ENCODE measurements at places on chromosomes 5 and 9.

DNA sequence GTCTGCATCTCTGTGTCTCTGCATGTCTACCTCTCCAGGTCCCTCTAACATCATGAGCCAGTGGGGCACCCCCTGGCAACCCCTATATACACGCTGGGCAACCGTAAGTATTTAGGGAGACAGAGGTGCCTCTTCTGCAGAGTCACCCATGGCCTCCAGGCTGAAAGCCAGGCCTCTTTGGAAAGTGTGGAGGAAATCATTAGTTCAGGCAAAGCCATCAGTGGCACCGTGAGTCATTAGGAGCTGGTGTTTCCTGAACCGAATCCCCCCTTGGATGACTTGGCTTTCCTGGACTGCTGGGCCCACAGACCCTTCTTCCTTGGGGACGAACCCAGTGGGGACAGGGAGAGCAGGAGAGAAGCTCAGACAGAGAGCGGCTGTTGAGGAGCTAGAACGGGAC is 174.8 kb downstream of the OLFM1 start:
- DNase-seq, result no peak

- no peak for DNase-seq
These were observed 453.7 kb upstream of the RIOK2 start for GRCh38 chr5:97636766-97637165.

- no peak for DNase-seq
These were observed 1116.2 kb upstream of the EDIL3 start for GRCh38 chr5:85500869-85501268.

- DNase-seq, result no peak
These were observed 49.5 kb downstream of the APBA1 start for GRCh38 chr9:69622676-69623075.

- DNase-seq, result no peak
These were observed 381.2 kb upstream of the PDE4D start for GRCh38 chr5:60274747-60275146.

DNA sequence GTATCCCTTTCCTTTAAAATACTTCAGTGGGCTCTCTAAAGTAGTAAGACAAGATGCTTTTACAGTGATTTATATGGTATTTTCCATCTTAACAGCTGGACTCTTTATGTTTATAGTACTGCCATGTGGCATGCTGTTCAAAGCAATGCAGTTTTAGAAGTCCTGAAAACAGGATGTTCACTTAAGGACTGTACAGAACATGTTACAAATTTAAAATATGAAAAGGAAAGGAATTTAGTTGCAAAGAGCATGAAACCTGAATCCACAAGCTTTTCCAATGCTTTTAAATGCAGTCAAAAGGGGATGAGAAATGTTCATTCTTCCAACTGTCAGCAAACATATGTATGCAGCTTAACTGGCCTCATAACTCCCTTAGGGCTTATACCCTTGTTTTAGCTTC is 580.2 kb downstream of the EFNA5 start:
- DNase-seq, result no peak

DNA sequence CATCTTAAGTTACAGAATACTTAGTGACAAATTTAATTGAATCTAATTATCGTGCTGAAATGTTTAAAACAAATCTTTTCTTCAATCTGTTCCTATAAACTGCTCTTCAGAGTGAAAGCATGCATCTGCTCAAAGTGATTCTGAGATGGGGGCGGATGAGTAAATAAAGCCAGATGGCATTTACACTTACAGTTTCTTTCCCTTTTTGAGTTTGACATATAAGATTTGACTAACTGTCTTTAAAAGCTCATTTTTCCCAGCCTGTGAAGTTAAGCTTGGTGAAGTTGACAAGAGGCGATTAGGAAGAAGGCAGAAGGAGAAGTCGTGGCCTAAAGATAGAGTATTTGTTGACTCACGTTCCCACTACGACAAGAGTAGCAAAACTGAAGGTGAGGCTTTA is 137.4 kb downstream of the LPAR1 start:
- no peak for DNase-seq

- no peak for DNase-seq
These were observed 28.3 kb upstream of the SPRY4 start for GRCh38 chr5:142353071-142353472.

DNA sequence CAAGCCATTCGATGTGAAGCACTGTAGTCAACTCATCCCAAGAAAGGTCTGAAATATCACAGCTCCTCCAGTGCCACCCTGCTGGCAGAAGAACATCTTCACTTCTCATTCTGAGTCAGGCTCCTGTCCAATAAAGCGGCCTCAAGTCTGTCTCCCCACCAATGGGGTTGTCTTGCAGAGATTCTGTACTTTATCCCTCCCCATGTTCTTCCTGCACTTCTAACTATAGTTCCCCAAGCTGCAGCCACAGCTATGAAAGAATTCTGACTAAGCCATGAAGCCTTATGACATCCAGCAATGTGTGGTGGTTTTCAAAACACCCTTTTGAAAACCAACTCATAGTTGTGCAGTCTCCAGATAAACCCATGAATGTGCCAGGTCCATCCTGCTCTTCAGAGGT is 6.8 kb downstream of the MACROH2A1 start:
- DNase-seq, result no peak

DNA sequence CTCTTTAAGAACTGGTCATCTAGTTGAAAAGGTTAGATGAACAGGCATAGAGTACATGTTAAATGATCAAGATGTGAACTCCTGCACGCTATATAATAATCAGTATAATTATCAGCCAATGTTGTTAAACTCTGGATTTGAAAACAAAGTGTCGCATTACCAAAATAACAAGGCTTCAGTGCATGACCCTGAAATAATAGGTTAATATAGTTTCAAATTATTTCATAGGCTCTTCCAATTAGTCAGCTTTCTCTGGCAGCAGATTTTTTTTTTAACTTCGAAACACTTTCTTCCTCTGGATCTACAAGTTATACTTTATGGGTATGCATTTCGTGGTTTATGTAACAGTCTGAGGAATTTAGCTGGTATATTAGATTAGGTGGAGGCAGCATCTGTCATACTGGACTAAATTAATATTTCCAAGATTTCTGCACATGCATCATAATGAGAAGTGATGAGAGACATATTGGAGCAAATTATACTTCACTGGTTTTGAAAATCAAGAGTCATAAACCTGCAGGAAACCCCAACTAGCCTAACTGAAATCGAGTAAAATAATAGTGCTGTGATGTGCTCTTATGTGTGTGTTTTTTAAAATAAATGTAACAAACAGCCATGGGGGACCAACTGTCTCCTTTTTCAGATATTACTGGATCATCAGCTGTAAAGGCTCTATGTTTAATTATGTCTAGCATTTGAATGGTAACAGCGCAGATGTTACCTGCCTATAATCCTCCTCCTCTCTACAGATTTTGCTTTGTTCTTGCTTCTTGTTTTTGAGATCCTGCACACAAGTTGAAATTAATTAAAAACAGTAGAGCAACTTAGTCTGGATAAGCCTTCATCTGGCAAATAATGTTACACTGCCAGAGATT is 85.9 kb upstream of the CKMT2 start:
- DNase-seq, result no peak

DNA sequence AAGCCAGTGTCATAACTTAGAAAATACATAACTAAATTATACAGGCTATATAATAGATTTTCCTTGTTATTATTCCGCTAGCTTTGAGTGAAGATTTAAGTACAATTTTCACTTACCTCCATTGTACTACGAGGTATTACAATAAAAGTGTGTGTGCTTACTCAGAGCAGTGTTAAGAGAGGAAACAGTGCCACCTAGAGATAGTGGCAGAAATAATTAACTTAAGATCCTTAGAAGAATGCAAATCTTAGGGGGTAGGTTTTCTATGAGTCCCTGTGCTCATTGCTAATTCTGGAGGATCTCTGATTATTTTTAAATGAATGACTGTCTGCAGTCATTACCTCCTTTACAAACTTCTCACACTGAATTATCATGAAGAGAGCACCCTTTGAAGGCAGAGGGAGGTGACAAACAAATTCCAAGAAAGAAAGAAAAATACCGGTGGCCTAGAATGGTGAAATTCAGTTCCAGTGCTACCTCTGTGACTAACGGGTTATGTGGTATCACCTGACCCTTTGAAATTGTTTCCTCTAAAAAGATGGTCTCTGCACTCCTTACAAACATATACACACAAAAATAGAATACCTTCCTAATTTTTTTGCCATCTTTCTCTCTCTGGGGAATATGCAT is 379.8 kb downstream of the TRIM36 start:
- DNase-seq, result peak; percentile 34

DNA sequence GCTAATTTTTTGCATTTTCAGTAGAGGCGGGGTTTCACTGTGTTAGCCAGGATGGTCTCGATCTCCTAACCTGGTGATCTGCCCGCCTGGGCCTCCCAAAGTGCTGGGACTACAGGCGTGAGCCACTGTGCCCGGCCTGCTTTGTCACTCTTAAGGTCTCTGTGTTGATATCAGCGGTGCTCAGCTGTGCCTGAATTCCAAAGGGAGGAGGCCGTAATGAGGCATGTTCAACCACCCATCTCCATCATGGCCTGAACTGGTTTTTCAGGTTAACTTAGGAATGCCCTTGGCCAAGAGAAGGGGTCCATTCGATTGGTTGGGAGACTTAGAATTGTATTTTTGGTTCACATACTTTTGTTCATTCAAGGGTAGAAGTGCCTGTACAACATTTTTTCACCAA is 22.0 kb downstream of the HSD17B3 start:
- no peak for DNase-seq

- peak; percentile 32 for DNase-seq
These were observed 29.1 kb downstream of the TSPAN17 start for GRCh38 chr5:176676361-176676824.

DNA sequence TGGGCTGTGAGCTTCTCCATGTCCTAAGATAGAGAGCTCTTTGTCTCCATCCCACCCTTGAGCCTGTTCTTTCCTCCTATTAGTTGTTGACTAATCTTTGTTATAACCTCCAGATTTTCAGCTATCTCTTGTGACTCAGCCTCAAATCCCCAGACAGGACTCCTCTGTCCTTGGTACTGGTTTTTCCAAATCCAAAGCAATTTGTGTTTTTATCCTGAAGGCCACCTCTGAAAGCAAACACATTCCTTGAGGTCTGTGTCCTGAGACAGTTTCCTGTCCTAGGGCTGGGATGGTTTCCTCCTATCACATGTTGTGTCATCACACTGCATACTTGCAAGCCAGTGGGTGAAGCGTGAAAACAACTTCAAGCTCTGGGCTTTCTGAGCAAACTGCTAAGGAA is 8.5 kb downstream of the TNC start:
- DNase-seq, result no peak

- DNase-seq, result no peak
These were observed 93.6 kb upstream of the RANBP3L start for GRCh38 chr5:36395260-36395659.

GRCh38 chr5:154756009-154756867 is 1.1 kb downstream of the LARP1 start:
- no peak for DNase-seq

GRCh38 chr9:15942831-15943424 is 390.1 kb downstream of the CCDC171 start:
- DNase-seq, result no peak

DNA sequence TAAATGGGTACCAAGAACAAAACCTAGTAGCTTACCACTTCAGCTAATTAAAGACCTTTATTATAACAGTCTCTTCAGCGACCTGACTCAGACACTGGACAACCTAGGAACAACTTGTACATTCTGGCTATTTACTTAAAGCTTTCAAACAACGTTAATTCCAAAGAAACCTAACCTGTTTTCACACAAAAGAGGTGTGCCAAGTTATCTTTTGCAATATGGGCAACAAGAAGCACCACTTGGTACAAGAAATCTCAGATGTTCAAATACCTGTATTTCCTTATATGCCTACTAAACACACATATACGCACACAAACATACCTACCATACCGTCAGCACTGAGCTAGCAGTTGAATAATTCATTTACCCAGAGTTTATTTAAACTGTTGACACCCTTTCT is 23.0 kb downstream of the RNF145 start:
- no peak for DNase-seq

DNA sequence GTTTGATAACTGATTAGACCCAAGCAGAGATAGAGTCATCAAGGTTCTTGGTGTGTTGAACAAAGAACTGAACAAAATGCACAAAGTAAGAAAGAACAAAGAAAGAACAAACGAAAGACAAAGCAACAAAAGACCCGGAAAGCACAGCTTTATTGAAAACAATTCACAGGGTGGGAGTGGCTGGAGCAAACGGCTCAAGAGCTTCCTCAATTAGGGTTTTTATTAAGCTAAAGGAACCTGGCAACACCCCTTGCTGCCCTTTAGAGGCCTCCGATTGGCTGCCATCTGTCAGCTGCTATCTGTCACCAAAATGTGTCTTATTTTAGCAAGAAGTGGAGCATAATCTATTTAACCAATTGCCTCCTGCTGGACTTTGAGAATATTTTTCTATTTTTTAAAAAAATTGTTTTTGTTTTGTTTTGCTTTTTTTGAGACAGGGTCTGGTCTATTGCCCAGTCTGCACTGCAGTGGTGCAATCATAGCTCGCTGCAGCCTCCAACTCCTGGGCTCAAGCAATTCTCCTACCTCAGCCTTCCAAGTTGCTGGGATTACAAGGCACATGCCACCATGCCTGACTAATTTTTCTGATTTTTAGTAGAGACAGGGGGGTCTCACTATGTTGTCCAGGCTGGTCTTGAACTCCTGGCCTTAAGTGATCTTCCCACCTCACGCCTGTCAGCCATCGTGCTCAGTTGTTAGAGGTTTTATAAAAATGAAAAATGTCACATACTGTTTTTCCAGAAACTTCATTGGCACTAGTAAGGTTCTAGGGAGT is 7.7 kb upstream of the ABO start:
- DNase-seq, result no peak

- no peak for DNase-seq
These were observed 79.9 kb upstream of the SLC1A3 start for GRCh38 chr5:36526537-36526936.

GRCh38 chr5:178532666-178533065 is 57.5 kb downstream of the COL23A1 start:
- no peak for DNase-seq

All from HCT116 (cell line).